Thyroid gland (tissue), 4 donors: ENCODE measurements at places on chromosomes 16 and 17. TPM values are rescaled to one million over a fixed set of nuclear protein-coding genes. Genes with fewer than 3 reads are reported as not detected.

The NPW gene
- not detected for total RNA-seq

GRCh38 chr16:53968454-53968853, 264.5 kb downstream of the FTO start:
- H3K27ac ChIP-seq: no peak overlapping the region
- H3K27me3 ChIP-seq: no peaks in the 10 kb centered on the region
- no peaks in the 10 kb centered on the region for H3K36me3 ChIP-seq
- DNase-seq: no peak
- H3K4me1 ChIP-seq: peaks cover 6% of the 10 kb centered on the region
- H3K4me3 ChIP-seq: no peak overlapping the region

The CA7 gene
- not detected for total RNA-seq

DNA sequence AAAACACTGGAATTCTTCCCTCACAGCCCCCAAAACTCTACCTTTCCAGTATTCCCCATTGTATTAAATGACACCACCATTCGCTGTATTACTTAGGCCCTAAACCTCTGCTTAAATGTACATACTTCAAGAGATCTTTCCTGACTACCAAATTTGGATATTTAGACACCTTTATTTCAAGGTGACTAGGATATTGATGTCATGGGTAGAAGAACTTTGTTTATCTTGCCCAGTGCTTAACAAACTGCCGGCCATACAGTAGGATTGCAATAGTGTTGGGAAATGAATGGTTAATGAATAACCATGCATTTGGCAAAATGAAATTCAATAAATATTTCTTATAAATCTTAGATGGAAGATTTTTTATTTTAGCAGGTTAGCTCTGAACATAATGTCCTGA, 86.2 kb upstream of the CA10 start:
- no peak for DNase-seq
- H3K4me3 ChIP-seq: no peak overlapping the region
- H3K27ac ChIP-seq: no peak overlapping the region

GRCh38 chr16:87834005-87834667, 35.2 kb downstream of the SLC7A5 start:
- DNase-seq: no peak
- no peak overlapping the region for H3K27ac ChIP-seq
- H3K4me3 ChIP-seq: no peak overlapping the region

- no peak overlapping the region for H3K27ac ChIP-seq
- no peaks in the 10 kb centered on the region for H3K27me3 ChIP-seq
- H3K4me3 ChIP-seq: no peak overlapping the region
- DNase-seq: no peak
Measured at GRCh38 chr17:73430165-73430680, 118.4 kb upstream of the CDC42EP4 start.

DNA sequence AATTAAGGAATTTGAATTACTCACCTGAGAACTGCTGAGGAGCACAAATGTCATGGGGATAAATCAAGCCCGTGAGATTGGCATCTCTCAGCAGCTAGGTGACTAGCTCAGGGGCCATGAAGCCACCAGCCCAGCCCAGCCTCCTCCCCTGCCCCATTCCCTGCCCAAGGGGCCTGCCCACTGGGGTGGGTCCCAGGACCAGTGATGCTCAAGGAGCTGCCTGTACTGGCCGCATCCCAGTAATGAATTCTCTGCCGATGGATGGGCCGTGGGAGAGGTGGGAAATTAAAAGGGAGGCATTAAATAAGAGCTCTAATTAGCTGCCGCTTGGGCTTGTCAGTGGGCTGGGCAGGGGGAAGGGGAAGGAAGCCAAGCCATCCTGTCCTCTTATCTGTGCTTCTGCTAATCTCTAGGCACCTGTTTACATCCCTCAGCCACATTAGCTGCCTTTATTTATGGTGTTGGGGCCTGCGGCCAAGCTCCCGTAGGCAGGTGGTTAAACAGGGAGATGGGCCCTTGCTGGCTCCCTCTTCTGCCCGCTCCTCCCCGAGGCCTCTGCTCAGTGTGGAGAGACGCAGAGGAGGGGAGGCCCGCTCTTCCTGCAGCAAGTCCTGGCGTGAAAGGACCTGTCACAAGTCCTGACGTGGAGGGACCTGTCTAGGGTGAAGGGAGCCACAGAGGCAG, 48.8 kb downstream of the PIPOX start:
- no peaks in the 10 kb centered on the region for H3K27me3 ChIP-seq
- H3K36me3 ChIP-seq: peaks cover 57% of the 10 kb centered on the region
- H3K27ac ChIP-seq: no peak overlapping the region
- H3K4me3 ChIP-seq: no peak overlapping the region

DNA sequence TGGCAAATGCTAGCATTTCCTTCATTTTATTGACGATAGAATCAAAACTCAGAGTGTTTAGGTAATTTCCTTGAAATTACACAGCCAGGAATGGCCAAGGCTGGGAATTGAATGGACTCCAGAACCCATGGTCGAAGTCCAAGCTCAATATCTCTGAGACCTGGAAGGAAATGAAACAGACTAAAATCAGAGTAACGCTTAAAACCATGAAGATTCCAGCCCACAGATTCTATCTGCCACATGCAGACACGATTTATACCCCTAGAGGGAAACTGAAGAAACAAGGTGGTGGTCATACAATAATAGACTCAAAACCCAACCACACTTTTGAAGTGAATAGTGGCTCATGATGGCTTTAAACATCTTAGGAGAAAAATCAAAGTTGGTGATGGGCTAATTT, 95.6 kb downstream of the PRKCA start:
- H3K4me3 ChIP-seq: no peak overlapping the region
- H3K27ac ChIP-seq: no peak overlapping the region
- H3K4me1 ChIP-seq: no peaks in the 10 kb centered on the region
- no peaks in the 10 kb centered on the region for H3K27me3 ChIP-seq

- no peaks in the 10 kb centered on the region for H3K4me1 ChIP-seq
- H3K4me3 ChIP-seq: no peak overlapping the region
Measured at GRCh38 chr16:6439129-6439528, 893.5 kb upstream of the RBFOX1 start.

DNA sequence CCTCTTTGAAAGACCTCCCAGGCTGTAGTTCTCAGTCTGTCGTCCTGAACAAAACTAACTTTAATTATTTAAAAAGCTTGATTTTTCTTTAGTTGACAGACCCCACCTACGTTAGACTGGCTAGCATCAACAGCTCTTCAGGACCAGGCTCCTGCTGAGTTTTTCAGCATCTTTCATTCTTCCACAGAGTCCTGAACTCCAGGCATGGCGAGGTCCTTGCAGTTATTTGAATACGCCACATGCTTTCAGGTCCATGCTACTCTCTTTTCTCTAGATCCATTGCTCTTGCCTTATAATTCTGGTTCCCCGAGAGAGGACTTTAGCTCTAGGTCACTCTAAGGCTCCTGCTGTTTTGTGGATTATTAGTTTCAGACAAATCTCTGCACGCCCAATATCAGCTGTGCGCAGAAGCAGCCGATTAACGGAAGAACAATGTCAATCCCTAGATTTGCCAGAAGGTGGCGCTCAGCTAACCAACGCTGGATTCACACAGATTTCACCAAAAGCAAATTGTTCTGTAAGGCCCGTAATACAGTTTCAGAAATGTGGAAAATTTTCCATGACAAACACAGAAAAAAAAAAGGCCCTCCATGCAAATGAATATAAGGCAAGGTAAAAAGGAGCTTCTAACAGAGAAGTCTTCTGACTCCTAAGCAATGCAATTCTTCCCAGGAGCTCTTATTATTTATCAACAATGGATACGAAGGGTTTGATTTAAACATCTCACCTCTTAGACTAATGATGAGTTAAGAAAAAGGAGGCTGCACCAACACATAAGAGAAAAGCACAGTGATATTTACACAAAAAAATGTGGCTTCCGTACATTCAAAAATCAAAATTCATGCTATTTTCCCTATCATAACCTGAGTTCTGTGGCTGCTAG, 33.5 kb upstream of the BCO1 start:
- peak; percentile 49 for DNase-seq
- H3K27me3 ChIP-seq: no peaks in the 10 kb centered on the region
- no peak overlapping the region for H3K27ac ChIP-seq
- H3K4me1 ChIP-seq: no peaks in the 10 kb centered on the region

The PDILT gene
- total RNA-seq: not detected

DNA sequence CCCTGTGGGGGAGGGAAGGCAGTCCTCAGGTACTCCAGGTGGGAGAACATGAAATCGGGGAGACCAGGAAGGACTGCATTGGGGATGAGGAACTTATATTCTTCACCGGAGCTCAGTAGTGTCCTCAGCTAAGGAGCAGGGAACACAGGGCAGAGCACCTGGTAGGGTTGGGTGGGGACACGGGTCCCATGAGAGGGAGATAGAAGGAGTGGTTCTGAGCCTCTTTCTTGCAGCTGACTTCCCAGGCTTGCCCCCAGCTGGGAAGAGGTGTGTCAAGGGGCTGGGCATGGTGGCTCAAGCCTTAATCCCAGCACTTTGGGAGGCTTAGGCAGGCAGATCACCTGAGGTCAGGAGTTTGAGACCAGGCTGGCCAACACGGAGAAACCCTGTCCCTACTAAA, 2.1 kb downstream of the FHOD1 start:
- no peaks in the 10 kb centered on the region for H3K36me3 ChIP-seq
- no peak overlapping the region for H3K4me3 ChIP-seq
- DNase-seq: no peak
- H3K4me1 ChIP-seq: peaks cover 52% of the 10 kb centered on the region
- H3K27me3 ChIP-seq: no peaks in the 10 kb centered on the region

GRCh38 chr17:79808763-79809529, 12.1 kb upstream of the CBX8 start:
- no peak overlapping the region for H3K4me3 ChIP-seq
- H3K27me3 ChIP-seq: peaks cover 83% of the 10 kb centered on the region
- H3K36me3 ChIP-seq: no peaks in the 10 kb centered on the region
- DNase-seq: peak; percentile 52
- peaks cover 52% of the 10 kb centered on the region for H3K4me1 ChIP-seq

GRCh38 chr17:2101448-2102257, 46.8 kb downstream of the HIC1 start:
- H3K4me1 ChIP-seq: peaks cover 48% of the 10 kb centered on the region
- H3K27ac ChIP-seq: peak overlapping the region; percentile 76
- no peaks in the 10 kb centered on the region for H3K27me3 ChIP-seq
- no peak overlapping the region for H3K4me3 ChIP-seq
